Omental fat pad (tissue), 4 donors: ENCODE measurements at places on chromosomes 7 and 10. TPM values are rescaled to one million over a fixed set of nuclear protein-coding genes. Genes with fewer than 3 reads are reported as not detected.

GRCh38 chr7:88806280-88807037 is 10.9 kb upstream of the TEX47 start:
- no peak for DNase-seq

- no peak for DNase-seq
These were observed 80.0 kb upstream of the DDC start for GRCh38 chr7:50645186-50645585.

The HGF gene
- total RNA-seq = 4.8 TPM

- DNase-seq = no peak
These were observed 23.5 kb upstream of the ABLIM1 start for GRCh38 chr10:114681542-114681941.

DNA sequence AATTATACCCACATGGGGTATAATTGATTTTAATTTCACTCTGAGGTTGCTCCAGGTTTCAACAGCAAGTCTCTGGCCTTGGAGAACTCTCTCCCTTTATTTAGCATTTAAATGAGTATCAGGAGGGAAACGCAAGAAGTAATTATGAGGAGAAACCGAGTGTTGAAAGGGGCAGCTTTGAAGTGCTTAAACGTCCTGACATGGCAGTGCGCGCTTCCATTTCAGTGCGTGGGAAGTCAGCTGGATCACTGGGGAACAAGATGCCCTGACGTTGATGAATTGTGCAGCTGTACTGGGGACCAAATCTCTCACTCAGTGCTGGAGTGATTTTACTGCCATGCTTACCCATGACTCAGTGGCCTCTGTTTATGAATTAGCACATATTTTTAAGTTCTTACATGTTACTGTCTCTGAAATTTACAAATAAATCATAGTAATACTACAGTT is 106.0 kb upstream of the PRR15 start:
- no peak for DNase-seq
